ENCODE measurements at places on chromosomes 2 and 18. TPM values are rescaled to one million over a fixed set of nuclear protein-coding genes. Genes with fewer than 3 reads are reported as not detected.
A peak's percentile ranks its signal among the peaks of the same experiment; 100 is the strongest.

Gene CNTNAP5
- total RNA-seq: not detected

Gene UGT1A7
- 28.1 TPM for total RNA-seq

Gene CACNB4
- total RNA-seq: 6.1 TPM

Gene GPR45
- total RNA-seq: not detected

DNA sequence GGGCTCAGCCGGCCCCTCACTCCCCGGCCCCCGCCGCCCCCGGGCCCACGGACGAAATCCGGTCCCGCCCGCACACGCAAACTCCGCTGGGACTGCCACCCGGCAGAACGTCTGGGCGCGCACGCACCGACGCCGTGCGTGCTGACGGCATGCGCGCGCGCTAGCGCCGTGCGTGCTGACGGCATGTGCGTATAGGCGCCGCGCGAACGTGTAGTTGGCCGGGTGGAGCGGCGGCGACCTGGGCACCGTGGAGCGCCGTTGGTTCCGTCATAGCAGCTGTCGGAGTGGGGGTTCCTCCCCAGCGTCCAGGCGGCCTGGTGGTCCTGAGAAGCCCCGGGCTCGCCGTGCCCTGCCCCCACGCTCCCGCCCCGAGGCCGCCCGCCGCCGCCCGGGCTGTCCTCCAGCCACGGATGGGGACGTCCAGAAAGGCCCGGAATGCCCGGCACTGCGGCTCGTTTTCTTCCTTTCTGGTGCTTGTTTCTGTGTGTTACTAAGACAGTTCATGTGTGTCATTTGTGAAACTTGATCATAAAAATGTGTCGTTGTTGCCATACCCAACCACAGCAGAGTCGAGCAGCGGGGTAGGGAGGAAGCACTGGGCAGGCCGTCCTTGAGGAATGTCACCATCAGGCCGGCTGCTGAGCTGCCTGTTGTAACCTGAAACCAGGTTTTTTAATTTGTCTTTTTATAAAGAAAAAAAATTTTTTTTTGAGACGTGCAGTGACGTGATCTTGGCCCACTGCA is at the start of gene TXNL4A:
Gene TXNL4A (minus strand): TSS at position 113 of the 744 bp plus-strand sequence. CDS start 171 bp downstream, outside the sequence.
- peak; percentile 21 for DNase-seq

DNA sequence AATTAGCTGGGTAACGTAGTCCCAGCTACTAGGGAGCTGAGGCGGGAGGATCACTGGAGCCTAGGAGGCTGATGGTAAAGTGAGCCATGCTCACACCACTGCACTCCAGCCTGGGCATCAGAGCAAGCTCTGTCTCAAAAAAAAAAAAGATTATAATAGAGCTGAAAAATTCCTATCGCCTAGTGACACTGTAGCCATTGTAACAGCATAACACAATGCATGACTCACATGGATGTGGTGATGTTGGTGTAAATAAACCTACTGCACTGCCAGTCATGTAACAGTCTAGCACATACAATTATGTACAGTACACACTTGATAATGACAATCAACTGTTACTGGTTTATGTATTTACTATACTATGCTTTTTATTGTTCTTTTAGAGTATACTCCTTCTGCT is 39.6 kb downstream of the MGAT4A start:
- DNase-seq: no peak

DNA sequence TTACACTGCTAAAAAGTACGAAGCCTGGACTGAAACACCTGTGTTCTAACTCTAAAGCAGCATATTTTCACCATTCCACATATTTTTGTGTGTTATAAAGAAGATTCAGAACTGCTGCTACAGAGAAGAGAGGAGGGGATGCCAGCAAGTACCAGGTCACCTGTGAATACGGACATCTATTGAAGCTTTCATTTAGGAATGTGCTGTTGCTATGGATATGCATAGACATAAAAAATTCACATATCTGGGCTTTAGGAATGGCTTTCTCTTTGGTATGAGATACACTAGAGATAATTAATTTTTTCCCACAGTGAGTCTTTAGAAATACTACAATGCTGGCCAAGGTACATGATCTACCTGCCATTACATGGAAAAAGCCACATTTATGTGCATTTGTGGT is 238.5 kb downstream of the WDR7 start:
- no peak for DNase-seq

GRCh38 chr18:73381699-73382036 is 513.9 kb upstream of the NETO1 start:
- DNase-seq: no peak

GRCh38 chr2:17757321-17757720 is 3.4 kb downstream of the GEN1 start:
- no peak for DNase-seq

GRCh38 chr18:61949946-61950345 is 57.1 kb upstream of the RNF152 start:
- no peak for DNase-seq

DNA sequence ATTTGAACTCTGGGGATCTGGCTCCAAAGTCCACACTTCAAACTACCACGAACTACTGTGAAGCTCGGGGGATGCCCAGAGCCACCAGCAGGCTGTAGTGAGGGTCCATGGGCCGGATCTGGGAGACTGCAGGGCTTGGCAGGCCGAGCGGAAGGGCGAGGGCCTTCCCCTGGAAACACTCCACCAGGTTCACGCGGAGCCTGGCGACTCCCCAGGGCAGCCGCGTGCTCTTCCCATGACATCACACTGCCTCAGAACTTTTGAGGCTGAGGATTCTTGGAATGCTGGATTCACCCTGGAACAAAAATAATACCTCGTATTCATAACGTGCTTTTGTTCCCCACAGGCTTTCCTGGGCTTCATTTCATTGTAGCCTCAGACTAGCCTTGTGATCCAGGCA is 201.0 kb downstream of the SMAD7 start:
- no peak for DNase-seq

GRCh38 chr2:73301636-73302035 is 8.3 kb upstream of the EGR4 start:
- no peak for DNase-seq

DNA sequence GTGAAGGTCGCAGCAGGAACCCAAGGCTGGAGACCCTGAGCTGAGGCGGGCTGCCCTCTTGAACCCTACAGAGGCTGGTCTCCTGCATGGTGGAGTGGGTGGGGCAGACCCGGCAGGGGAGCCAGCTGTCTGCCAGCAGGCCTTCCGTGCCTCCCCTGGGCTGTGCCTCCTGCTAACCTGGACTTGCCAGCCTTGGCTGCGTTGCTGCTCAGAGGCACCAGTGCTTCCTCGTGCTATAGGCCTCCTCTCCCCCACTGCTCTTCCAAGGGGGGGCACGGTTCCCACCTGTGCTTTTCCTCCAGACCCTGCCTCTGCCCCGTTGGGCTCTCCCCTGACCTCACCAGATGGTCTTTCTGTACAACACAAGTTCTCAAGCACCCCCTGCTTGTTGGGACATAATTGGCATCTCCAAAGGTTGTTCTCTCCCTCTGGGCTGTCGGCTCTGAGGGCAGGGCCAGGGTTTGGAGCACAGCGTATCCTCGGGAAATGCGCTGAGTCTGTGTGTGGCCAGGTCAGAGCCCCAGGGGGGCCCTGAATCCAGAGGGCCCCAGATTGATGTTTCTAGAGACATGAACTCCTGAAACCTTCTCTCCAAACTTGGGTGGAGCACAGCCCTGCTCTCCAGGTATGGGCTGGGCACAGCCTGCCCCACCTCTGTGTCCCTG is 6.7 kb downstream of the ARHGEF4 start:
- no peak for DNase-seq

Gene PJVK
- not detected for total RNA-seq

DNA sequence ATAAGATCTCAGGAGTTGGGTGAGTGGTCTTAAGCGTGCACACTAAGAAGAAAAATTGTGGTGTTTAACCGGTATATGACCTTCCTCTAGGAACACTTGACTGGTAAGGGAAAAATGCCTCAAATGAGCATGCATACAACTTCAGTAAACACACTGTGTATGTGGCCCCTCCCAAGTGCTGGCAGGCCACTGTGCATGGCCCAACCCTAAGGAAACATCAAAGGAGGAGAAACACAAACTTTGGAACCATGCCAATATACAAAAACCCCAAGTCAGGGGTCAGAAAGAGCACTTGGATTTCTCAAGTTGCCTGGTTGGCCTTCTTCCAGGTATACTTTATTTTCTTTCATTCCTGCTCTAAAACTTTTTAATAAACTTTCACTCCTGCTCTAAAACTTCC is 308.9 kb upstream of the LRRTM4 start:
- DNase-seq: no peak

DNA sequence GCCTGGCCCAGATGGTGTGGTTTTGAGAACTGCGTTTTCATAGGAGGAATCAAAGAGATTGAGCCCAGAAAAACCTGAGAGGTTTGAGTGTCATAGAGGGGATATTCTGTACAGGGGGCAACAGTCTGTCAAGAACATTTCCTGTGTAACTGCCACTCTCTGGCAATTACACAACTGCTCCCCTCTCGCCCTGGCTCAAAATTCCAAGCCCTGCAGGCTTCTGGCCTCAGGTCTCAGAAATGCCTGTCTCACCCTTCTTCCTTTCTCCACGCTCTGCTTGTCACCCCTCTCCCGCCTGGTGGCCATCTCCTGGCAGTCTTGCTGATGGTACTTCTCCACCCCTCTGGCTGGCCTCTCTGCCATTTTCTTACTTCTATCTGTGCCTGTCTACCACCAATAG is 4.0 kb downstream of the VAMP5 start:
- DNase-seq: no peak

DNA sequence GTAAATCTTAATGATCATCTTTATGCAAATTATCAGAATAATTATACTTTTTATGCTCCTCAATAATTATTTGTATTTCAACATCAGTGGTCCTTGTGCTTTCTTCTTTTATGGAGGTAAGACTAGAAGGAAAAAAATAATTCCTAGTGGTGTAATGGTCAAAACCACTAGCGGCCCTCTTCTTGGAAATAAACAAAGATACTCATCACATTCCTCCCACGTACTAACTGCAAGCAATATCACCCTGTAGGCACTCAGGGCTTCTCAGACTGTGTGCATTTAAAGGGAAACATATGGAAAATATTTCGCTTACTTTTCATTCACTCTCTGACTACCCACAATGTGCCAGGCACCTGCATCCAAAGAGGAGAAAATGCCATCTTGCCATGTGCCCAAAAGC is 263.7 kb downstream of the DOK6 start:
- DNase-seq: no peak
